ENCODE measurements at places on chromosomes 11 and 22.

DNA sequence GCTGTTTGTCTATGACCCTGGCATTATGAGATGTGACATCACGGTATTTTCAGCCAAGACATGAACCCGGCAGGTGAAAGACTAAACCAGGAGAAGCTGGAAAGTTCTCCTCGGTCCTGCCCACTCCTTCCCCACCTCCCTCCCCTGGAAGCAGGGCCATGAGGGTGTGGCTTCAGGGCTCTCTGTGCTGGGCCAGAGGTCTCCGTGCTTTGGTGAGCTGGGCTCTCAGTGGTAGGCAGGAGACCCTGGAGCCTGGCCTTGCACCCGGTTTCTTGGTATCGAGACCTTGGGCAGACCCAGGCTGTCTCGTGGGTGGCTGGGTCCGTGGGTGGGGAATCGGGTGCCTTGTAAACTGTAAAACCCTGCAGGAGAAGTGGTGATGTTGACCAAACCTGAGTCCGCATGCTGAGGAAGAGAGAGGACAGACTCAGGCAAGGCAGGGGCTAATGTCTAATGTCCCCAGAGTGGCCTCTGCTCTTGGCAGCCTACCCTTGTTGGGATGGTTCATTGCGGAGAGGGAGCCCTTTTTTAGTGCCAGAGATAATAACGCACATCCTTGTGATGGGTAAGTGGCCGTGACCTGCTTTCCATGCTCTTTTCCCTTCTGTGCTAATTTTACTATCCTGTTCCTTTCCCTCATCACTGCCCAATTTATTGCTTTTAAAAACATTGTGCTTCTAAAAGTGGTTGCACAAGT lies 48.6 kb upstream of the PARVG start:
- no peak for DNase-seq

GRCh38 chr11:69167130-69167915 lies 11.6 kb downstream of the SMIM38 start:
- DNase-seq: no peak

DNA sequence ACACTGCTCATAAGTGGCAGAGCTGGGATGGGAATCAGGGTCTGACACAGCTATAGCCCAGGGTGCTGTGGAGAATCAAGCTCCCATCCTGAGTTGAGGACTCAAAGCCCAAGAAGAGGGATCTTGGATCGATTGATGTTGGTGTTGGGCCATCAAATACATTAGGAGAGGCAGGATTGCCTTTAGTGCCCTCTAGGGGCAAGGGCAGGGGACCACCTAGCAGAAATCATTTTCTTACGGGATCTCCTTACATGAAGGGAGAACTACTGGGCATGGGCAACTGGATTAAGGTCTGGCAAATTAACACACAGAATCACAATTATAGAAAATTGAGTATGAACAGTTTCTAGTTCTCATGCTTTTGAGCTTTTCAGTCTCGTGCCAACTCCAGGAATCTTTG lies 24.9 kb upstream of the EMSY start:
- peak; percentile 37 for DNase-seq

DNA sequence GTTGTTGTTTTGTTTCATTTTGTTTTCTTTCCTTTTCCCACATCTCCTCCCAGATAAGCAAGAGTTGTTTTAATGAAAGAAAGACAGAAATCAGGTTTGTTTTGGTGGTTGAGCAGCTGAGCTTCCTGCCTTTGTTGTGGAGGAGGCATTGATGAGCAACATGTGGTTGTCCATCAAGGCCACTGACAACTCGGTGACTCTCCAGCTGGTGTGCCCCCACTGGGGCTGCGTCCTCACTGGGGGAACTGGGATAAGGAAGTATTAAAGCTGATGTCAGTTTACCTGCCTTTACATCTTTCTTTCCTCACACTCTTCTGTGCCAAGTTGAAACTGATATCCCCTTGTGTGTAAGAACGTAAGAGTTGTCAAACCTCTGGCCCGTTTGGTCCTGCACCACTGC lies 5.9 kb downstream of the VPS26B start:
- no peak for DNase-seq

GRCh38 chr22:39946126-39946502 lies 14.1 kb upstream of the TMA7B start:
- DNase-seq: no peak

DNA sequence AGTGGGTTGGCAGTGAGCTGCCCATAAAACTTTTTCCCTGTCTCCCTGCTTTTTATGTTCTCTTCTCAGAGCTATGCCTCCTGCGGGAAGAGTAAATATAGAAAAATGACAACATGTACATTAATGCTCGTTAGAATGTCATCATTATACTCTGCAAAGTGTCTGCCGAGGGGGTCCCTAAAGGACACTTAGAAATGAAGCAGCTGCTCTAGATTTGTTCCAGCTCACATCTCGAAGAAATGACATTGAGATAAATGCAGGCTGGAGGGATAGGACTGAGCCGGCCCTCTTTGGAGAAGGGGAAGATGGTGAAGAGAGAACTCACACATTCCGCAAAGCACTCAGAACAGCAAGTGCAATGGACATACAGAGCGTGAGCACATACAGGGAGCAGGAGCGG lies 240.0 kb downstream of the NXPE2 start:
- no peak for DNase-seq

DNA sequence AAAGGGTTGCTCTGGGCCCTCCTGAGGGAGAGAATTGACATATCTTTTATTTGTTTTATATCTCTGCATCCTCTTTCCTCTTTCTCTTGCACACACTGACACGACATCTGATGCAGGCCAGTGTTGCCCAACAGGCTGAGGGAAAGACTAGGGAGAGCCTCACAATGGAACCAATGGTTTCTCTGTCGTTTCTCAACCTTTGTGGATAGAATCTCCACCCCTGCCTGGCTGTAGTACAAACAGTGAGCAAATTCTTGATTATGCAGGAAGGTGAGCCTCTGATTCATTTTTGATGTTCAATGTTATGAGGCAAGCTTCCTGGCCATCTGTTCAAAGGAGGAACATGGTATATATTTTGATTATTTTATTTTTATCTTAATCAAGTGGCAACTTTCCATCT lies 49.8 kb upstream of the PLET1 start:
- DNase-seq: no peak

GRCh38 chr22:38681582-38682335 lies at the start of gene TOMM22:
Gene TOMM22 (plus strand): TSS chr22:38681957. CDS start chr22:38681979, 22 bp downstream.
- DNase-seq: peak; percentile 91

DNA sequence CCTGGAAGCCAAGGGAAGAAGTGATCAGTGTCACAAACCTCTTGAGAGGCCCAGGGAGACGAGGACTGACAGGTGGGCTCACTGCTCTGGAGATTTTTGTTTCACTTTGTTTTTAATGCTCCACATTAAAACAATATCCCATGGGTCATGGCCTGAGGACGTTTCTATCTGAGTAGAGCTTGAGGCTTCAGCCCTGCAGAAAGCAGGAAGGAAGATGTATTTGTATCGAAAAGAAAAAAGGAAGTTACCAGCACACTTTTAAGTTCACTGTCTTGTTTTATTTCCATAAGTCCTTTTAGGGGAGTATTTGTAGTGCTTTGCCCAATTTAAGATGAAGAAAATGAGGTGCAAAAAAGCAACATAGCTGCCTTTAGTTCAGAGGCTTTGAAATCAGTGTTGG lies 191.1 kb downstream of the GRIK4 start:
- no peak for DNase-seq

DNA sequence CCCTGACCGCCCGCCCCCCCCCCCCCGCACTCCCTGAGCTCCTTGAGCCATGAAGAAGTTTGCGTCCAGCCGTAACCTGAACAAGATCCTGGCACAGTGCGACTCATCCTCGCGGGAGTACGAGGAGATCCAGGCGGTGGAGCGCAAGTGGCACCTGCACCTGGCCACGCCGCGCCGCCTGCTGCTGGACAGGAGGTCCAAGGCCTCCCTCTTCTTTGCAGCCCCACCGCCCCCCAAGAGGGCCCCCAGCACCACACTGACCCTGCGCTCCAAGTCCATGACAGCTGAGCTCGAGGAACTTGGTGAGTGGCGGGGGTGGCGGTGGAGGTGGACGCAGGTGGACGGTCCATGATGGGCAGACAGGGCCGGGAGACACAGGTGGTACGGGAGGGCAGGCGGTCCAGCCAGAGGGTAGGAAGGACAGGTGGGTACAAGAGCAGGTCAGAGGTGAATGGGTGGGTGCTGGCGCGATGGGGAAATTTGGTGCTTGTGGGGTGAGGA lies 32.1 kb upstream of the ACR start:
- no peak for DNase-seq

DNA sequence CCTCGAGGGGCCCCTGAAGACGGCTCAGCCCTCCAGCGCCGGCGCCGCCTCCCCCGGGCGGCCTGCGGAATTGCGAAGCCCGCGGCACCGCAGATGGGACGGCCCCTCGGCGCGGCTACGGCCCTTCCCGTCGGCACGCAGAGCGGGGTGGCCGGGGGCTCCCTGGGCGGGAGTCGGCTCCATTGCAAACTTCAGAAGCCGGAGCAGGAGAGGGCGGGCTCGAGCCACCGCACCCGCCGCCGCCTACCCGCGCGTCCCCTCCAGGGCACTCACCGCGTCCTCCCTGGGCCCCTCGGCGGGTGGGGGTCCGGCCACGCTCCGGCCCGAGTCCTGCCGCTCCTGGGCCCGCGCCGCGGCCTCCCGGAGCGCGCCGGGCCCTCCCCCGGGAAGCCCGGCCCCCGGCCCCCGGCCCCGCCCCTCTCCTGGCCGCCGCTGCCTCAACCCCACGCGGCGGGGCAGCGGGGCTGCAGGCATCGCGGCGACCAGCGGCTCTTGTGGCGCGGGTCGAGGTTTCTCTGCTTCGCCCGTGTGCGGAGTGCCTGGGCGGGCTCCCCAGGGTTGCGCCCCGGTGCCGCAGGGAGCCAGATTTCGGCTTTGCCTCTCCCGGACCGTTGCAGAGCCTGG lies at the start of gene PACSIN3:
Gene PACSIN3 (minus strand): TSS at position 359 of the 624 bp plus-strand sequence. CDS start 3,707 bp downstream, outside the sequence.
- DNase-seq: peak; percentile 70

- peak; percentile 73 for DNase-seq
Measured at GRCh38 chr22:45502215-45503049, at the start of gene FBLN1. Gene FBLN1 (plus strand): TSS chr22:45502883. CDS start chr22:45502986, 103 bp downstream.

DNA sequence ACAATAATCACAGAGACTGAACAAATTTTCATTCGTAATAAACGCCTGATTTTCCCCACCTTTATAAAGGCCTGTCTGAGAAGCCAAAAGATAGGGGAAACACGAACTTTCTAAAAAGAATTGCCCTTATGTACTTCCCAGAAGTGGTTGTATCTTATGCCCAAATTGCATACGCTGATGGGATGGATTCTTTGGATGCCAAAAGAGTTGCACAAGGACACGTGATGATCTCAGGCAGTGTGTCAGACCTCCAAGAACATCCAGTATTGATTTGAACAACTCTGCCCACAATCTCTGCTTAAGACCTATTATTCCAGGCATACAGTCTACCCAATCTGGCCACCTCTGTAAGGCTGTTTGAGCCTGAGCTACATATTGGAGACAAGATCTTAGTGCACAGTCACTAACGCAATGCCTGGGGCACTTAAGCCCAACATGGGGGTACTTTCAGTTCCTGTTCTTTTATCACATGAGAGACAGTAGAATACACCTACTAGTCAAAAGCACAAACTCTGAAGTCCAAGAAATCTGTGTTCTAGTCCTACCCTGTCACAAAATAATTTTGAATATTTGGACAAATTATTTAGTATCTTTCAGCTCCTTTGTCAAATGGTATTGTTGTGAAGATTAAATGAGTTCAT lies 38.9 kb downstream of the OR10A6 start:
- no peak for DNase-seq

GRCh38 chr22:21051831-21052400 lies 6.2 kb downstream of the LRRC74B start:
- DNase-seq: no peak

GRCh38 chr11:103736315-103737036 lies 300.0 kb upstream of the DDI1 start:
- DNase-seq: no peak

GRCh38 chr11:911031-911889 lies 650 bp upstream of the CHID1 start:
- peak; percentile 44 for DNase-seq

DNA sequence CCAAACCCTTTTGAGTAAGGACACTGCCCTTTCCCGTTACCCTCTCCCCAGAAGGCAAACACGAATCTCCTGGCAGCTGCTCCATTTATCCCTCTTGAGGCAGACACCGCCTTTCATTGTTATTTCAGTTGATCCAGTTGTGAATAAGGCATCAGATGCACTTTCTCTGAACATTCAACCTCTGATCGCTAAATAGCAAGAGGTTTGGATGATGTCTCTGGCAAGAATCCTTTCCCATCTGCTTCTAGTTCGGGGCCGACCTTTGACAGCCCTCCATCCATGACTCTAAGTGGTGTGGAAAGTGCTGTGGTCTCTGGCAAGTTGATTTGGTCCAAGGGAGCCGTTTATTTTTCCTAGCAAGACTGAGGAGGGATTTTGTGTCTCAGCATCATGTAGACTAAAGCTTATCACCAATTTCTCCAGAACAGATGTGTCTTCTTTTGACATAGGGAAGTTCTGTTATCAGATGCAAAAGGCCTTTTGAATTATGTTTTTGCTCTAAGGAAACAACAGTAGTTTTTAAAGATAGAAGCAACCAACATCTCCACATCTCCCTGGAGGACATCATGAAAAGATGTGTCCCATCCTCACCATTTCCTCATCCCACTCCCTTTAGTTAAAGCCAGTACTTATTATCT lies 123.6 kb downstream of the CCDC34 start:
- no peak for DNase-seq

GRCh38 chr11:1485504-1485885 lies 1.1 kb downstream of the MOB2 start:
- no peak for DNase-seq

- no peak for DNase-seq
Measured at GRCh38 chr11:12854829-12855228, 154.3 kb upstream of the RASSF10 start.

- peak; percentile 38 for DNase-seq
Measured at GRCh38 chr22:41094041-41094593, 1.7 kb downstream of the EP300 start.

- DNase-seq: no peak
Measured at GRCh38 chr11:8586184-8586583, 7.8 kb downstream of the STK33 start.

DNA sequence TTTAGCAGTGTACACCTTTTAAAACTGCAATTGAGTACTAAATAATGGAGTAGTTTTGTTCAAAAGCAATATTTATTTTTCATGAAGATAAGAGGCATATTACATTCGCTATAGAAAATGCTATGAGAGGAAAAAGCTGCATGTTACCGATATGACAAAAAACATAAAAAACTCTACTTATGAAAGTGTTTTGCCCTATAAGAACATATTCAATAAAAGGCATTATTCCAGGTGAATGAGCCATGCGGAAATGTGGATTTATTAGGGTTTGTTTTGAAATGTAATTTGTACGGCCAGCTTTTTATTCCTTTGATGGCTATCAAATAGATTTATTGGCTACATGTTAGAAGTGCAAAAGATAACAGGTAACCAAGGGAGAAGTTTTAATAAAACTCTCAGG lies 129.3 kb upstream of the DDI1 start:
- no peak for DNase-seq
